ENCODE measurements at places on chromosomes 1 and 21. TPM values are rescaled to one million over a fixed set of nuclear protein-coding genes. Genes with fewer than 3 reads are reported as not detected.

- no peak for DNase-seq
Measured at GRCh38 chr1:32684167-32684811, 18.3 kb downstream of the SYNC start.

DNA sequence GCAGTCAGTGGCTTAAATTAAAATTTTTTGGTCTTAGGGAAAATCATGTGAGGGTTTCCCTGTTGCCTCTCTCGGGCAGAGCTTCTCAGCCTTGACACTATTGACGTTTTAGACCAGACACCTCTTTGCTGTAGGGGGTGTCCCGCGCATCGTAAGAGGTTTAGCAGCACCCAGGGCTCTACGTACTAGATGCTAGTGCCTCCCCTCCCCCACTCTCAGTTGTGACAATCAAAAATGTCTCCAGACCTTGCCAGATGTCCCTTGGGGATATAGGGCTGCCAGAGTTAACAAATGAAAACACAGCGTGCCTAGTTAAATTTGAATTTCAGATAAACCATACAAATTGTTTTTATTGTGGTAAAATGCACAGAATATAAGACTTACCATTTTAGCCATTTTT is 293.3 kb downstream of the DISC1 start:
- DNase-seq: no peak

DNA sequence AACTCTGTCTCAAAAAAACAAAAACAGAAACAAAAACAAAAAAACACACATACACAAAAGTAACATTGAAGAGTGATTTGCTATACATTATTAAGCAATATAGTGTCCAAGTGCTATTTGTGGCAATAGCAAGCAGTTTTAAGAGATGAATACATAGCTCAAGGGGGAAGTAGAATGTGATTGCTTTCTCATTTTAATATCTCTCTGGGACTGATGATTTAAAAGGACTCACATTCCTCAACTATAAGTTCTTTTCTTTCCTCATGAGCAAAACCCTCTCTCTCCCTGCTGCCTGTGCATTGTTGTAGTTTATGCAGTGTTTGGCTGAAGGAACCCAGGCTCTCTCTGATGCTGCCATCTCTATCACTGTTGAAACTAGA is 47.0 kb upstream of the CSF1 start:
- DNase-seq: no peak

- no peak for DNase-seq
Measured at GRCh38 chr1:230763927-230764591, 16.9 kb downstream of the CAPN9 start.

DNA sequence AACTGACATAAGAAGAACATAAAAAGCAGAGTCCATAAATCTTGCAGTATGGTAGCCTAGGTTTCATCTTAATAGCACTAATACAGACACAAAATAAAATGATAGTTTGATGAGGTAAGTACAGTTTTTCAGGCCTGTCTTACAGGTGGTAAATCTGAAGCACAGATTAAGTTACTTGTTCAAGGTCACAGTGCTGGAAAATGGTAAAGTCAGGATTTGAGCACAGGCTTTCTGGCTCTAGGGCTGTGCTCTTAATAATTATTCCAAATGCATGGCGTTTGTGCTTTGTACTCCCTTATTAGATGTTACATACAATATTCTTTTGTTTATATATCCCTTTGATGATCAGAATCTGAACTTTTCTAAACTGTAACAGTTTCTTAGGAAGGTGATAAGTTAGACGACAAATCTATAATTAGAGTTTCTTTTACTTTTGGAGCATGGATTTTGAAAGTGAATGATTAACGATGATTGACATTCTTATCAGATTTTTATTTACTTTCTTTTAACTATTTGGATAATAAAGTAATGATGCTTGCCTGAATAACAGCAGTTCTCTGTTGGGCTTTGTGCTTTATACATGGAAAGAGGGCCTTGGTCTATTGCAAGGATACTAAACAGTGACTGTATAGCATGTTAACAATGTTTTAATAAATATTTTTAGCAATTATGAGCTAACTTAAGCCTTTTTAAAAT is 101.5 kb upstream of the CACYBP start:
- no peak for DNase-seq

GRCh38 chr21:21606041-21606440 is 607.8 kb downstream of the NCAM2 start:
- no peak for DNase-seq

DNA sequence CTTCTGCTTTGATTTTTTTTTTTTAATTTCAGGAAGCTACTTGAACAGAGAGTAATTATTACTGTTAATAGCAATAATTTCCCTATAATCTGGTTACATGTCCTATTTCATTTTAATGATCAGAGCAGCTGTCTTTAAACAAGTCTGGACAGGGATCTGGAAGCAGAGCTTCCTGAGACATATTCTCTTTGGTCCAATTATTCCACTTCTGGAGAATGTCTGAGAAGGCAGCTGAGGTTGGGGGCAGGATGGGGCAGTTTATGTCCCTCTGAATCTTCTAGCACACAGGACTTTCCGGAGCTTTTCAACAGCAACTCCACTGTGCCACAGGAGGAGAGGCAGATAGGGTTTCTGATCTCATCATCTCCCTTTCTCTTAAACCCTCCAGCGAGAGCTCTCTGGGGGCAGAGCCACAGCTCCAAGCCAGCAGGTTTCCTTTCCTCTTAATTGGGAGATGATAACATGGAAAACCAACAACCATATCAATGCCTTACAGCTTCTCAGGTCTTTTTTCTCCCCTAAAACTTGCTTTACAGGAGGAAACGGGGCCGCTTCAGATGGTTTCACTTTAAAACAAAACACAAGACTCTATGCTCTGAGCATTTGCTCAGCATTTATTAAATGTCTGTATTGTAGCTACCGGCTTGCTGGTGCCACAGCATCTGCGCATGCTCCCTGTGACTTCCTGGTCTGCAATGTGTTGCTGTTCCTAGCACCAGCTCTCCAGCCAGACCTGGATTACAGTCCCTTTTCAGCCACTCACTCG is 425.7 kb upstream of the USP24 start:
- DNase-seq: peak; percentile 58

DNA sequence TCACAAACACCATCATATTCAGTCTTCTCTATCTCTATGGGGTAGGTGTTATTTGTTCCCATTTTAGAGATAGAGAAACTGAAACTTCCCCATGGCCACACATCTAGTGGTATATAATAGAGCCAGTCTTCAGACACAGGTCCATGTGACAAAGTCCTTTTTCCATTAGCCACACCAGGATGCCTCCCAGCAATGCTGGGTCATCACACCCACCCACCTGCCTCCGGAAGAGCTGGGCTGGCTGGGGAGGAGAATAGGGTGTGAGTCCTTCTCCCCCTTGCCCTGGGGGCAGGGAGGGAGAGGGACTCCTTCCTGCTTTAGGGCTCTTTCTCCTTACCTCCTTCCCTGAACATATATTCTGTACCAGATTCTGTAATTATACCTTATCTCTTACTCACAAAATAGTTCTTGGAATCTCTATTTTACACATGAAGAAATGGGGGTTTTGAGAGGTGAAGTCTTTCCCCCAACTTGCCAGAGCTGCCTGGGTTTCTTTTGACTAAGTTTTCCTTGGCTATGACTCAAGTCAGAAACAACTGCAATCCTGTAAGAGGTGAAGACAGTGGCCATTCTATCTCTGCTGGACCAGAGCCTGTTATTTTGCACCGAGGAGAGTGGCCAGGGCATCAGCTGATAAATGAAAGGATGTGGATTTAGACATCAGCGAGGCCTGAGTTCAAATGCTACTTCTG is 30.0 kb downstream of the SOX13 start:
- peak; percentile 74 for DNase-seq

GRCh38 chr1:27086628-27087027 is 68.3 kb downstream of the SLC9A1 start:
- DNase-seq: no peak

- DNase-seq: no peak
Measured at GRCh38 chr1:39145331-39145965, 59.0 kb upstream of the MACF1 start.

DNA sequence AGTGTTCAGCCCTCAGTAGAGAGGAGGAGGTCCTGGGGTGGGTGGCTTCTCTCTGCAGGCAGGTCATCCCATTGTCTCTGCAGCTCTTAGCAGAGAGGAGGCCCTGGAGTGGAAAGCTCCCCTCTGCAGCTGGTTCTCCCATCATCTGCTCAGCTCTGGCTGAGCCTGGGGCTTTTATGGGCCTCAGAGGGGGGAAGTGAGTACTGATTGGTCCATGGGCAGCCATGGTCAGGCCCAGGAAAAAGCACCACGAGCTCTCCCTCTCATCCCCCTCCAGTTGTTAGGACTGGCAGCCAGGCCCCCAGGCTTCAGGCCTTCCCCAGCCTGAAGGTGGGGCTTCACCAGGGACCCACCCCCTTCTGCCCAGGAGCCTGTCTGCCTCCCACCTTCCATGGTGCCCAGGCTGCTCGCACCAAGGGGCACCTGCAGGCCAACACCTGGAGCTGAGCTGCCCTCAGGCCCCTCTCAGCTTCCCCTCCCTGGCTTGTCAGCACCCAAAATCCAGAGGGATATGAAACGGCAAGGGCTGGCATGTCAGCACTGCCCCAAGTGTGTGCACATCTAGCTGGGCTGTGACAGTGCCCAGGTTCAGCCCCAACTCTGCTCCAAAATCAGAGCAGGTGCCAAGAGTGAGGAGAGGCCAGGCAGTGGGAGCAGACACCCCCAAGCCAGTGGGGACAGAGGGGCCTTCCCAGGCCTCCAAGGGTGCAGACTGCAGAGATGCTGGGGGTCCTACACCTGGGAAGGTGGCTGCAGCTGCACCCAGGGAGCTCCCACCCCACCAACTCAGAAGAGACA is 449.0 kb downstream of the MATN1 start:
- no peak for DNase-seq

GRCh38 chr1:148293651-148294050 is 141.6 kb upstream of the NBPF11 start:
- no peak for DNase-seq

GRCh38 chr1:241722947-241723346 is 70.9 kb downstream of the WDR64 start:
- DNase-seq: no peak

- peak; percentile 52 for DNase-seq
Measured at GRCh38 chr1:21294266-21294989, 4.2 kb upstream of the ECE1 start.

GRCh38 chr21:15943009-15943666 is 213.4 kb downstream of the USP25 start:
- DNase-seq: peak; percentile 84

DNA sequence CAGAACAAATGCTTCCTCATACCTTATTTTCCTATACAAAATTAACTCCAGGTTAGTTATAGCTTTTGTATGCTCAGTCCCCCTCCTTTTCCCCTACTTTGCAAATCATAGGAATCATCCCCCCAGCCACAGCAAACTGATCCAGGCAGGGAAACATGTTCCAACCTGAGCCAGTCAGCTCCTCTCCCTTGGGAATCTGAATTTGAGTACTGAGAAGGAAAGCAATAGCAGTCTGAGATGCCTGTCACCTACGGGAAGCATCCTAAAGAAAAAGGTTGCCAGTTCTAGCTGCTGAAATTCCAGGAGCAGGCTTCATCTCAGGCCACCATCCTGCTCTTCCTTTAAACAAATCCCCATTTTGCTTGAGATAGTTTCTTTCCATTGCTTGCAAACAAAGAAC is 6.9 kb downstream of the ADSS2 start:
- DNase-seq: no peak

- DNase-seq: peak; percentile 17
Measured at GRCh38 chr1:29550119-29550841, 314.0 kb downstream of the PTPRU start.

DNA sequence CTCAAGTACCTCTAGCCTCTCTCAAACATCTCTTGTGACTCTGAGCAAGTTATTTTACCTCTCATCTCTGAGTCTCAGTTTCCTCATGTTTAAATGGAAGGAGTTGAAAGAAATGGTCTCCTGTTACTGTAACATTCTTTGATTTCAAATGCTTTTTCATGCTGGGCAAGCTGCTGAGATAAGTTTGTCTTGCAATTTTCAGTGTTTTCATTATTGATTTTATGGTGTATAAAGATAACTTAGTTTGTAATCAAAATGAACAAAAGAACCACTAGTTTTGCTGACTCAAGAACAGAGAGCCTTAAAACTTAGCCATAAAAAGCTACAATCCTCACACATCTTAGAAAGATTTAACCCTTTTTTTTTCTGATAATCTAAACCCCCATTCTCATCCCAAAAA is 4.5 kb downstream of the LIPI start:
- DNase-seq: no peak

DNA sequence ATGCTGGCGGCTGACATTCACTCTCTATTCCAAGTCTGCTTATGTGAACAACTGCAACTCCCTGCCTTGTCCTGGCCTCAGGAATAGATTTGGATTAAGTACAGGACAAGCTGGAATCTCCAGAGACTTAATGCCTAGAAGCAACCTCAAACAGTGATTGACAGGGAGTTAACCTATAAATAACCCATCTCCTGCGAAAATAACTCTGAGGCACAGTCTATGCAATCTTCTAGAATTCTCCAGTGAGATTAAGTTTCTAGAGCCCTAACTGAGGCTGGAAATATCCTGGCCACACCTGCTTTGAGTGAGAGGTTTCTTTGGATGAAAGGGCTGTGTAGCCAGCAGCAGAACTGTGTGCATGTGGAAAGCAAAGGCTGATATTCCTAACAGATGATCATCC is 25.3 kb upstream of the ATP1A1 start:
- DNase-seq: no peak

GRCh38 chr1:30965924-30966599 is 57.5 kb upstream of the SDC3 start:
- no peak for DNase-seq

DNA sequence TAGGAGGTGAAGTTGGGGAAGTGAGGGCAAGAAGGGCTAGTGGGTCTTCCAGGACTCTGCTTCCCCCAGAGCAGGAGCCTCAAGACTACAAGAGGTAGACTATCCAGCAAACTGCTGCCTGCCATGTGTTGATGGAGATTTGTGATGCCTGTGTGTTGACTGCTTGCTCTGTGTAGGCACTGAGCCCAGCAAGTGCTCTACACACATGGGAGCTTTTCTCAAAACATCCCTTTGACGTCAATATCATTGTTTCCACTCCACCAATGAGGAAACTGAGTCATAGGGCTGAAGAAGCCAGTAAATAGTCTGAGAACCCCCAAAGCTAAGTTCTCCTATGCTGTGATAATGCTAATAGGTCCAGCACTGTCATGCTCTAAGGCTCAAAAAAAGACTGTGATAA is 207.2 kb upstream of the NFIA start:
- no peak for DNase-seq

The LCE1D gene
- not detected for total RNA-seq

The CHIT1 gene
- not detected for total RNA-seq

The CCDC27 gene
- total RNA-seq: not detected

The KRTAP7-1 gene
- total RNA-seq: not detected

The FCGR3A gene
- not detected for total RNA-seq

The CSF3R gene
- 0.15 TPM for total RNA-seq

The TMEM82 gene
- not detected for total RNA-seq

The OR2T11 gene
- total RNA-seq: not detected

The IGFN1 gene
- under 0.01 TPM for total RNA-seq

The GJA9 gene
- 0.20 TPM for total RNA-seq

The NBPF3 gene
- 14.2 TPM for total RNA-seq

All from renal cortical epithelial cell (primary cell).